ENCODE measurements at places on chromosomes 12 and 14.

- no peak for DNase-seq
Observed at GRCh38 chr12:127991485-127991884, 275.5 kb upstream of the TMEM132C start.

GRCh38 chr12:31205054-31205453, 120.9 kb downstream of the SINHCAF start:
- DNase-seq: no peak

DNA sequence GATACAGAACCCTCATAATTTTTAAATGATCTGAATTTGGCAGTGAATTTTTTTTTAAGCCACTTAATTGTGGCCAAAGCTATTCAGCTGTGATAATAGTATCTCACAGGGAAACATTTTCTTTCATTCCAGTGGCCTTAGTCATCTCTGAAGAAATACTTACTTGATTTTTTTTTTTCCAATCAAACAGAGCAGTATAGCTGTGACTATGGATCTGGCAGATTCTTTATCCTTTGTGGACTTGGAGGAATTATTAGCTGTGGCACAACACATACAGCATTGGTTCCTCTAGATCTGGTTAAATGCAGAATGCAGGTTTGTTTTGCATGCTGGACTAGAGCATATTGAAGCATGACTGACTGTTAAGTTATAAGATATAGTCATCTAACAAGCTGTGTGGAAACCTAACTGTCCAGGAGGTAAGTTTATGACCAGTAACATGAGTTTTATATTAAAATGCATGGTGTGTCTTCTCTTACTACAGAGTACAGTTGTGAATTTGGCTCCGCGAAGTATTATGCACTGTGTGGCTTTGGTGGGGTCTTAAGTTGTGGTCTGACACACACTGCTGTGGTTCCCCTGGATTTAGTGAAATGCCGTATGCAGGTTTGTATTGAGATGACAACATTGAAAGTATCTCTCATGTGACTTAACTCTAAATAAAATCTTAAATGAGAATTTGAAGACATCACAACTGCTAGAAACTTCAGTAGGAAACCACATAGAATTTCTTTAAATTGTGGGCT, 1.9 kb downstream of the SLC25A3 start:
- no peak for DNase-seq

- DNase-seq: no peak
Observed at GRCh38 chr14:99807413-99808153, 14.4 kb downstream of the EML1 start.

DNA sequence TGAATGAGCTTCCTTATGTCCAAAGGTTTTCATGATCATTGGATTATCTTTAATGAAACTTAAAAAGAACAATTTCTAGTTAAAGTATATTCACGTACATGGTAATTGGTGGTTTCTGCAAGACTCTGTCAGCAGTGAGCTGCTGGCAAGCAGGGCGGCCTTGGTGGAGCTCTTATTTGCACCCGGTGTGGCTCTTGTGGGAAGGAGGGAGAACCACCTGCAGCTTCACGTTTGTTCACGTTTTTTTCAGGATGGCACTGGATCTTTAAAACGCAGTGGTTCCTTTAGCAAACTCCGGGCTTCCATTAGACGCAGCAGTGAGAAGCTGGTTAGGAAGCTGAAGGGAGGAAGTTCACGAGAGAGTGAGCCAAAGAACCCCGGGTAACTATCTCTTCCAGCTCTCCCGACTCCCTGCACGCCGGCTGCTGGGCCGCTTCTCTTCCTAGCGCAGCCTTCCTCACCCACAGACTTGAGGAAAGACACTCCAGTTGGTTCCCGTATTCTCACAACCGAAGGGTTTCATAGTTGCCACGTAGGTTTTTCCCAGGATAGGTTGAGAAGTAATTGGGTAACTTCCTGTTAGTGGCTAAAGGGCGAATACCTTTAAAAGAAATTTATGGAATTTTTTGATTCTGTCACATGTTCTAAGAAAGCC, 28.3 kb downstream of the XRCC3 start:
- DNase-seq: no peak

DNA sequence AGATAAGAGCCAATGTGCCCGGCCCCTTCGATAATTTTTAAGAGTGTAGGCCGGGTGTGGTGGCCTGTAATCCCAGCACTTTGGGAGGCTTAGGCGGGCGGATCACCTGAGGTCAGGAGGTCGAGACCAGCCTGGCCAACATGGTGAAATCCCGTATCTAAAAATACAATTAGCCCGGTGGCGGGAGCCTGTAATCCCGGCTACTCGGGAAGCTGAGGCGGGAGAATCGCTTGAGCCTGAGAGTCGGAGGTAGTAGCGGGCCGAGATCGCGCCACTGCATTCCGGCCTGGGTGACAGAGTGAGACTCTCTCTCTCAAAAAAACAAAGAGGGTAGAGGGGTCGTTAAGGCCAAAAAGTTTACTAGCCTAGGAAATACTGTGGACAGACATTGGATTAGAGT, 2.6 kb downstream of the KRAS start:
- no peak for DNase-seq

DNA sequence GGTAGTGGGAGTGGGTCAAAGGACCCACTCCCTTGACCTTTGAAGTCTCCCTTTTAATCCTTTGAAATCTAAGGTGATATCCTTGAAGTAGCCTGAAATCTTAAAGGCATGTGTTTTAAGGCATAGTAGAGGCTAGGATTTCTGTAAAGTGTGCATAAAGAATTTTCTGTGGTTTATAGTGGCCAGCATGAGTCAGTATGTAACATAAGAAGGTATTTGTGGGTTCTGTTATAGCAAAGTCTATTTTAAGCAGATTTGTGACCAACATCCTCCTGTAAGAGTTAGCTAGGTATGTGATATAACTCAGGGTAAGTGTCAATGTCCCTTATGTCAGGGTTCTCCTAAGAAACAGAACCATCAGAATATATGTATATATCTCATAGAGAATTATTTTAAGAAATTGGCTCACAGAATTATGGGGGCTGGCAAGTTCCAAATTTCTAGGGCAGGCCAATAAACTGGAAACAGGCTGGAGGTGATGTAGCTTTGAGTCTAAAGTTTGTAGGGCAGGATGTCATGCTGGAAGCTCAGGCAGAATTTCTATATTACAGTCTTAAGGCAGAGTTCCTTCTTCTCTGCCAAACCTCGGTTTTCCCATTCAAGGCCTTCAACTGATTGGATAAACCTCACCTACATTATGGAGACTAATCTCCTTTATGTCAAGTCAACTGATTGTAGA, 18.7 kb upstream of the EPYC start:
- no peak for DNase-seq

- DNase-seq: no peak
Observed at GRCh38 chr14:20791187-20791586, 10.1 kb downstream of the RNASE6 start.

DNA sequence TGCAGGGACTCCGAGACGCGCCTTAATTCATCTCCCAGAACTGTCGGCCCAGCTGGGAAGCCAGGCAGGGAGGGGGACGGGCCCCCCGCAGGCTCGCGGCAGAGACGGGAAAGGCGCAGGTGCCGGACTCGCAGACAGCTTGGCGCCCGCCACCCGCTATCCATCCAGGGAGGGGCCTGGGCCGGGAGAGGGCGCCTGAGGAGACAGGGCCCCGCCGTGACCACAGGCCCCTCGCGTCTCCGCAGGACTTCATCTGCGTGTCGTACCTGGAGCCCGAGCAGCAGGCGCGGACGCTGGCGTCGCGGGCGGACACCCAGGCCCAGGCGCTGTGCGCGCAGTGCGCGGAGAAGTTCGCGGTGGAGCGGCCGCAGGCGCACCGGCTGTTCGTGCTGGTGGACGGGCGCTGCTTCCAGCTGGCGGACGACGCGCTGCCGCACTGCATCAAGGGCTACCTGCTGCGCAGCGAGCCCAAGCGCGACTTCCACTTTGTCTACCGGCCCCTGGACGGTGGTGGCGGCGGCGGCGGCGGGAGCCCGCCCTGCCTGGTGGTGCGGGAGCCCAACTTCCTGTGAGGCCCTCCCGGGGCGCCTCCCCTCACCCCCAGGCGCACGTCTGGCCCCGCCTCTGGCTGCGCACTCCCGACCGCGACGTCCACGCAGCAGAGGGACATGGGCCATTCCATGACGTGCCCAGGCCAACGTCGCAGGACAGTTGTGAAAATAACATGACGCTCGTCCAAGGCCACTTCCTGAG, 60.6 kb downstream of the LGMN start:
- DNase-seq: no peak

GRCh38 chr12:53255996-53256395, 12.1 kb upstream of the ESPL1 start:
- no peak for DNase-seq

DNA sequence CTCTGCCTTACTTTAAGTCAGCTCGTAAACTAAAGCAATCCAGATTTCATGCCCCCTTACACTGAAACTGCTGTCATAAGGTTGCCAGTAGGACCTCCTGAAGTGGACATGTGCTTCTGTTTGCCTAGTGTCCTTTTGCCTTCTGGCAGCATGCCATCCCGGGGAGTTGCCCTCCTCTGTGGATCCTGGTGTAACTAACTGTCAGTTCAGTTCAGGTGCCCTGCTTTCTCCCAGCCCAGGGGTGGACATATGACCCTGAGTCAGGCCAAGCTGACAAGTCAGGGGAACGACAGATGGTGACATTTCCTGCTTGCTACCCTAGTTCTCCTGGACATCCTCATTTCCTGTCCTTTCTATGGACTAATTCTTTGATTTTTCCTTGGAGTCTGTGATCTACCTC, 25.6 kb downstream of the AKAP6 start:
- DNase-seq: no peak

DNA sequence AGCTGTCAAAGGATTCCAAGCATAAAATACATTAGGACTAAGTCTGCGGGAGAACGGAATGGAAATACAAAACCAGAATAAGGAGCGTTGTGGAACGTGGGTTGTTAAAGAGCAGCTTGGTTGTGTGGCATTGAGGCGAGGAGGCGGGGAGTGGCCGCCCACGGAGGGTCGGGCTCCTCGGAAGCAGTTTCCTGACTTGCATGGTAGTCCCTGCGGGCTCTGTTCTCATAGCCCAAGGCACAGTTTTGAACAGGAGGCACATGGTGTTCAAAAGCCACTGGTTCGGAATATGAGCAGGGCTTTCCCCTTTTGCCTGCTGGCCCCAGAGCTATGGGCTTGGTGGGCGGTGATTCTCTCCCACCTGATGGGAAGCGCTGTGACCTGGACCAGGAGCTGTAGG, 12.2 kb downstream of the DDX51 start:
- DNase-seq: no peak

GRCh38 chr12:108371801-108372344, 32.8 kb upstream of the CMKLR1 start:
- no peak for DNase-seq

GRCh38 chr12:24482882-24483604, 465.9 kb downstream of the BCAT1 start:
- no peak for DNase-seq

- DNase-seq: no peak
Observed at GRCh38 chr14:33786091-33786825, 164.6 kb downstream of the EGLN3 start.

DNA sequence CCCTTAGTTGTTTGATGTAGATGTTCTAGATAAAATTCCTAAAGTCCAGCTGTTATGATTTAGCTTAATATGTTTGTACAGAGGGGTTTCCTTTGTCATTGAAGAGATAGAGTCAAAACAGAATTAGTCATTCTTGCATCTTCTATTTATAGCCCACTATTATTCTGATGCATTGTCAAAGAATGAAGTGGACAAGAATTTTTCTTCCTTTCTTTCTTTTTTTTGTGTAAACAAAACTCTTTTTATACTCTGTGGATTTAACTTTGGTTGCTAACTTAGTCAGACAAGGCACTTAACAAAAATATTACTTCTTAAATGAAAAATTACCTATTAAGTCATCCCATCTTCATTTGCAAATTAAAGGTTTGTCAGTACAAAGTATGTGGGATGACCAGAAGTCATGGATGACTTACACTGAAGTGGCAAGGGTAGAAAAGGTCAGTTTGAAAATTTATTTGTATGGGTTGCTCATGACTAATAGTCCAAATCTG, 215.6 kb upstream of the DDHD1 start:
- DNase-seq: no peak

- DNase-seq: no peak
Observed at GRCh38 chr14:24206260-24207103, 986 bp downstream of the TSSK4 start.

Data from activated T-helper 1 cell treated with anti-CD3 and anti-CD28 coated beads, Interleukin-2, amount 50 U/mL, for 16 hours (primary cell).